ENCODE measurements at places on chromosomes 1 and 21.

DNA sequence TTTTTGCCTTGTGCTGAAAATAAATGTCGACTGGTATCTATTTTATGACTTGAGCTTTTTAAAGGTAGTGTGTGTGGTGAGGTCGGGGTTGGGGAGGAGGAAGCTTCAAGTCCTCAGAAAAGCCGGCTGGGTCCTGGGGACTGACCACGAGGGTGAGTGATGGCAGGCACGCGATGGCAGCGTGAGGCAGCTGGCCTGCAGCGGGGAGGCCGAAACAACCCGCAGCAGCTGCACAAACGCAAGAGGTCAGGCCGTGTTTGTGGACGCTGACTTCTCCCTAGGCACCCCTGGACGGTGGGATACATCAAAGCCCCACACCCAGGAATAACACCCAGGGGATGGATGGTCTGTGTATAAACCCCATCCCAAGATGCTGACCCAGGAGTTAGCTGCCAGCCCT is 51.4 kb downstream of the ZBTB18 start:
- DNase-seq: no peak

DNA sequence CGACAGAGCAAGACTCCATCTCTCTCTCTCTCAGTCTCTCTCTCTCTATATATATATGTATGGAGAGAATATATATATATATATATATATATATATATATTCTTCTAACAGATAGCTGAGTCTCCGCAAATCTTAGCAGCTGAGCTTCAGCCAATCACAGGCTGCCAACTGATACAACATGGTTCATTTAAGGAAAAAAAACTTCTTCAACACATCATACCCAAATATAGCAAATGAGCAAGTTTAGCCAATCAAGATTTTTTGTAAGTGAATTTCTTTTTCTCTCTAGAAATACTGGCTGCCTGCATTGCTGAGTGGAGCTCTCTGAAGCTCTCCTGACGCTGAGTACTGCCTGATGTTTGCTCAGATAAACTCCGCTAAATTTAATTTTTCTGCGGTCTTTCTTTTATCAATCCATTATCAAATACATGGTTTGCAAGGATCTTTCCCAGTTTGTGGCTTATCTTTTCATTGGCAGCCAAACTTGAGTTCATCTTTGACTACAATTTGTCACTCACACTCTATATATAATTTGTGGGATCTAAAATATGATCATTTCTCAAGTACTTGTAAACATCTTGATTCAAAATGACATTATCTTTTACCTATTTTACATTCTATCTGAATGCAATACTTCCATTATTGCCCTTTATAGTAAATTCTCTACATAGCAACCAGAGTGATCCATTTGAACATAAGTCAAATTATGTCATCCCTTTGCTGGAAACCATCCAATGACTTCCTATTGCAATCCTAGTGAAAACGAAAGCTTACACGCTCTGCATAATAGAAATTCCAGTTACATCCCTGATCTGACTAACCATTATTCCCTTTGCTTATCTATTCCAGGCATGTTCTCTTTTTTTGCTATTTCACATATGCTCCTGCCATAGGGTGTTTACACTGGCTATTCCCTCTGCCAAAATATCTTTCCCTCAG is 2131.7 kb downstream of the MRPL39 start:
- DNase-seq: no peak

- DNase-seq: no peak
Observed at GRCh38 chr1:14934867-14935266, 218.7 kb upstream of the TMEM51 start.

DNA sequence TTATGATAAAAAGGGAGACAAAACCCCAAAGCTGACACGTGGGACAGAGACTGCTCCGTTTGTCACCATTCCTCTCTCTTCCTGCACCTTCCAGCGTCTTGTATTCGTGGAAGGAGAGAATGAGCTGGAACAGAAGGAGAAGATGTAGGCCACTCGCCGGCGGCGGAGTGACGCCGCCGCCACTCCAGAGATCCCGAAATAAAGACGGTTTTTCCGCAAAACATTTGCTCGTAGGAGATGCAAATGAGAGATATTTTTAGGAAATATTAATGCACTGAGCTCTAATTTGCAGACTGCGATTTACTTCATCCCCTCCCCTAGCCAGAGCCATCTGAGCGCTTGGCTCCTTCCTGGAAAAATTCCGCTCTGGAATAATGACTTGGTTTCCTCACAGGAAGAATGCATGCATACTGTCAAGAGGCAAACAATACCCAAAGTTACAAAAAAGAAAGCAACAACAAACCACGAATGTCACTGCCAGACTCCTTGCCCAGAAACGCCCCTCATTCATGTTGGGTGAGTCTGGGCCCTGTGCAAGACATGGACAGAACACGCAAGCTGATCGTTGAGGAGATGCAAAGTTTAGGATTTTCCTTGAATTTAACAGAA is 18.0 kb upstream of the ADARB1 start:
- DNase-seq: no peak

DNA sequence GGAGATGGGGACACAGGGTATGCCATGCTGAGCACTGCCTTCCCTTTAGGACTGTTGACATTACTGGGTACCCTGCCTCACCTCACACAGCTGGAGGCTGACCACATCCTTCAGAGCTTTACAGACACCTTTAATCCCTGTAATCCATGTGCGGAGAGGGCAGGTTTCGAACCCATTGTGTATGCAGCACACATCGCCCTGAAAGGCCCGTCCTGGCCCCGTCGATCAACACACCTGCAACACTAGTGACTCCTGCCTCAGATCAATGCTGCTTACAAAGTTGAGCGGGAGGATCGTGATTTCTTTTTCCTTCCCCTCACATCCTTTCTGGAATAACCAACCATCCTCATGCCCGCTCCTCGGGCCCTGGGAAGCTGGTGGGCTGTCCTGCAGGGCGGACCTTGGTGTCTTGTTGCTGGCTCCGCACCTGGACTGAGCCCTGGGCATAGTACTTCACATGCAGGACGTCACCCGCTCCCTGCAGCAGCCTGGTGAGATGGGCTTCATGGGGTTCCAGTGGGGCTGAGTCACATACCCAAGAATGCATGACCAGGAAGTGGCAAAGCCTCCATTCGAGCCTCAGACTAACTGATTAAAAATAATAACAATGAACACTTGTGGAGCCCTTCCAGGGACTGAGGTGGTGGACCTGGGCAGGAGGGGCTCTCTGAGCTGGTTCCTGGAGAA is 403.6 kb downstream of the PTPRU start:
- DNase-seq: no peak

DNA sequence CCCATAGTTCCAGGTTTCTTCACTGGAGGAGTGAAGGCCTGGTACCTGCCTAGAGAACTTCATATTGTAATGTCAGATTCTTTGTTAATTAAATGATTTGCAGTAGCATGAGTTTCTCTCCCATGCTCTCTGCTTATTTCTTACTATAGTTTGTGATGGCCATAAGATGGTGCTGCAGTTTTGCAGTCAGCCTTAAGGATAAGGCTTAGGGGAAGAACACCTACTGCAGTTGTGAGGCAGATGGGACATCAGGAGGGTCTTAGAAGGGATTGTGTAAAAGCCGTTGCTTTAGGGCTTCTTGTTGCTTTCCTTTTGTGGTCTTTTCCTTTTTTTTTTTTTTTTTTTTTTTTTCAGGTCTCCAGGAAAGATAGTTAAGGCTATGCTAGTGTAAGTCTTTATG is 61.8 kb downstream of the MACF1 start:
- DNase-seq: no peak

DNA sequence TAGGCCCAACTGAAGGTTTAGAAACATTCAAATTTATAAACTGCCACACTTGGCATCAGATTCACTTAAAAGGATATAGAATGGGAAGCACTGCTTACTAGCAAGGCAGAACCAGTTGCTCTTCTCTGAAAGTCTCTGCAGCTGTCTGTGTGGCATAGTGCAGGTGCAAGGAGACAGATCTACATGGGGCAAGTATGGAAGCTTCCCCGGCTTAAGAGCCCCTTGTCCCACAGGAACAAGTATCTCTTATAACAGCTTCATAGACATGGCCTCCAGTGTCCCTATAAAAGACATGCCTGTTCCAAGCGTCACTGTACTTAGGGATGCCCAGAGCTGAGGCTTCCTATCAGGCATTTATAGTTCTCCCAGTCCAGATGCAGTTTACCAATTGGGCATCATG is 26.5 kb downstream of the ZBTB8B start:
- no peak for DNase-seq

DNA sequence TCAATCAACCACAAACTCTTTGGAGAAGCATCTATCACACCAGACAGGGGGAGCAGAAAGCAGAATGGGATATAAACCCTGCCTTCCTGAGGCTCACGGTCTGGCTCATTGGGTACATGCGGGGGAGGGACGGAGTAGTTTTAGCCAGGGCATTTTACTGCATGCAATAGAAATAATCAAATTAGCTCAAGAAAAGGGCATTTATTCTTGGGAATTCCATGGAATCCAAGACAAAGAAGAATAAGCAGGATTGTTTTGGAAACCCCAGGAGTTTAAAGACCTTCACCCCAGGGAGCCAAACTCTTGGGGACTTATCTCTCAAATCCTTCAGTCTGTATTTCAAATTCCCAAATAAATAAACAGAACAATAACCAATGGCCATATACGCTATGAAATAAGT is 5.2 kb upstream of the KAZN start:
- DNase-seq: no peak

DNA sequence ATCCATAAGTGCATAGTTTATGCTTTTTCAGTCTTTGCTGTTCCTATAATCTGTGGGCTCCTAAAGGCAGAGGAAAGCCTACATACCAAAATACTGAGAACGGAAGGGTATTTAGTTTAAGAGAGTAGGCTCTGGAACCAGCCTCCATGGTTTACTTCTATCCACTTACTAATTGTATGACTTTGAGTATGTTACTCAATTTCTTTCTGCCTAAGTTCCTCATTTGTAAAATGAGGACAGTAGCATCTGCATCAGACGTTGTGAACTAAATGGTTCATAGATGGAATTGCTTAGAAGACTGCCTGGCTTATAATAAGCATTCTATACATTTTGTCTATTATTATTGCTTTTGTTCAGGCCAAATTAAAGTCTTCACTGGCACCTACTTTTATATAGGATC is 111.0 kb downstream of the NTNG1 start:
- DNase-seq: no peak

DNA sequence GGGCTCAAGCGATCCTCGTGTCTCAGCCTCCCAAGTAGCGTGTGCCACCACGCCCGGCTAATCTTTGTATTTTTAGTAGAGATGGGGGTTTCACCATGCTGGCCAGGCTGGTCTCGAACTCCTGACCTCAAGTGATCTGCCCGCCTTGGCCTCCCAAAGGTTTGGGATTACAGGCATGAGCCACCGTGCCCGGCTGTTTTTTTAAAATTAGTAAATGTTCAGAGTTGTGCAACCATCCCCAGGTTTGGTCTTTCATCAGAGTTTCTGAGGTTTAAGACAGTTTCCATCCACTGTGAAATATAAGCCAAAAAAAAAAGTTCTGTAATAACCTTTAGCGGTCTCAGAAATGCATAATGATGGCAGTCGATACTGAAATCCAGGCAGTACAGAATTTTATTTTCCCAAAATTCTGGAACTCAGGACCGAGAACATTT is 550 bp upstream of the SYT11 start:
- DNase-seq: no peak

GRCh38 chr1:116990612-116991151 is 10.9 kb upstream of the CD101 start:
- DNase-seq: no peak

DNA sequence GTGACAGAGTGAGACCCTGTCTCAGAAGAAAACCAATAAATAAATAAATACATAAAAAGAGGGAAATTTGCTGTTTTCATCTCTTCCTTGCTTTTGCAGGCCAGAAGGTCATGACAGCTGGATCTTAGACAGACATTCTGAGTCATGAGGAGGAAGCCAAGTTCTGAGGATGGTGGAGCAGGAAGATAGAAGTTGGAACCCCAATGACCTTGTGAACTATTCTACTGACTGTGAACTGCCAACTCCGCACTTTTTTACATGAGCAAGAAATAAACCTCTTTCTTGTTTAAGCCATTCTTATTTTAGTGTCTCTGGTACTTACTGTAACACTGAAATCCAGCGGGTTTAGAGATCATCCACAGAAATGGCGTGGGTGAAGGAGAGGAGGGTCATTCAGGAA is 8.5 kb downstream of the CD84 start:
- no peak for DNase-seq

DNA sequence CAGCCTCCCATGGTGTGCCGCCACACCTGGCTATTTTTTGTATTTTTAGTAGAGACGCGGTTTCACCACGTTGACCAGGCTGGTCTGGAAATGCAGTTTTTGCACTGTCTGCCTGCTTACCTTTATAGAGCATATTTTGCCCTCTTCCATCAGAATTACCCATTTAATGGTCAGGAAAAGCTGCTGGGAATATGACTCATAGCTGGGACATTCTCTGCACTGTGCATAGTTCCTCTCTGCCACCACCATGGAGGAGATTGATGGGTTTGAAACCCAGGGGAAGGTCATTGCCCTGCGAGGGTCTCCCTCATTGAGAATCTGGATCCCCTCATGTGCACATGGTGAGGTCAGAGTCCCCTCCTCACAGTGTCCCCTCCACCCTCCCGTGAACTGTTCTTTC is 32.1 kb downstream of the MX1 start:
- DNase-seq: no peak

GRCh38 chr1:44077421-44077820 is 41.2 kb upstream of the KLF17 start:
- DNase-seq: no peak

- no peak for DNase-seq
Observed at GRCh38 chr1:185699874-185700273, 34.3 kb upstream of the HMCN1 start.

DNA sequence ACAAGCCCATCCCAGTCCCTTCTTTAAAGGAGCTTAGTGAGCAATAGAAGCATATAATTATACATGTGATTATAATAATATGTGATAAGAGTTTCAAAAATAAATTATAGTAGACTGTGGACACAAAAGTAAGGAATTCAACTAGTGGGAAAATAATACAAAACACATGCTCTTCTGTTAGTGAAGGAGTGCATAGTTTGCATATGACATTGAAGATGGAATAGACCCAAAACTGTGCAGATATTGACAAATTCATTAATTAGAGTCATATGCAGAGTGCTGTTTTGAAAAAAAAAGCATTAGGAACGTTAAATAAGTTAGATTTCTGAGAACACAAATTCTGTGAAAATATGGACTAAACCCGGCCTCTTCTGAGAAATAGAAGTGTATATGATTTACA is 278.8 kb downstream of the ASTN1 start:
- DNase-seq: no peak
